AG20443 (cell line): ENCODE measurements at places on chromosomes 3 and 15.

DNA sequence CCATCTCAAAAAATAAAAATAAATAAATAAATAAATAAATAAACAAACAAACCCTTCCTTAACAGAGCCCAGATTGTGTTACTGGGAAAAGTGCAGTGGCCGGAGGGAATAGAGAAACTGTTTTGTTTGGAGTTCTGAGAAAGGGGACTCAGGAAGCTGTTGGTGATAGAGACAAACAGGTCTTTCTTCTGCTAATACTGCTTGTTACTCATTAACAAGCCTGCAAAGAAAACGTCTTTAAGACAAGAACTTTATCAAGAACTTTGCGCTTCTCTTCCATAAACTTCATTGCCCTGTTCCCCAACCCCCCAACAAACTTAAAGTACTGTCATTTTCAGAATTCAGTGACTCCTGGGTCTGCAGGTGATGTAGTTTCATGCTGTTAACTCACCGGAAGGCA is 68.8 kb upstream of the GSK3B start:
- no peak for DNase-seq

DNA sequence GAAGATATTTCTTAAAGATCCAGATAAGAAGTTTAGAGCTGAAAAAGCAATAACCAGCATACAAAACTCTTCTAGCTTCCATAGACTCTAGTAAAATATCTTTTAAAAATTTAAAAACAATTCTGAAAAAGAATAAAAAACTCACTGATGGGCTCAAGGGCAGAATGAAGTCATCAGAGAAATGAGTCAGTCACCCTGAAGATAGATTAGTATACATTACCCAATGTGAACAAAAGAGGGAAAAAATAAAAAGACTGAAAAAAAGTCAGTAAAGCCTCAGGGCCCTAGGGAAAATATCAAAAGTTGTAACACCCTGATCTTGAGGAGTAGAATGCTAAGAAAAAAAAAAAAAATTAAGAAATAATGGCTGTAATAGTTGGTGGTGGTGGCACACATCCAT is 11.4 kb downstream of the DET1 start:
- DNase-seq, result no peak

GRCh38 chr15:65870889-65871533 is 1.7 kb downstream of the RAB11A start:
- peak; percentile 31 for DNase-seq

GRCh38 chr3:169515132-169515531 is 148.4 kb downstream of the MECOM start:
- no peak for DNase-seq

- DNase-seq, result no peak
Observed at GRCh38 chr3:106139826-106140225, 271.0 kb upstream of the CBLB start.

DNA sequence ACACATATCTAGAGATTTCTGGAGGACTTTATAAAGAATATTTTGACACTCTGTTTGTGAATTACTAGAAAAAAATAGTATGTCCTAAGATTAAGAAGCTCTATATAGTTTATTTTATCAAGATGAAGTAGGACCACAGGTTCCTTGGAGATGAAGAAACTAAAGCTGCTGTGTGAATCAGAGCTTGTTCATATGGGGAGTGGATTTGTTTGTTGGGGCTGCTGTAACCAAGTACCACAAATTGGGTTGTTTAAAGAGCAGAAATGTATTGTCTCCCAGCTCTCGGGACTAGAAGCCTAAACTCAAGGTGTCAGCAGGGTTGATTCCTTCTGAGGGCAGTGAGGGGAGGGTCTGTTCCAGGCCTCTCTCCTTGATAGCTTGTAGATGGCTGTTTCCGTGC is 270.6 kb upstream of the UMPS start:
- no peak for DNase-seq

DNA sequence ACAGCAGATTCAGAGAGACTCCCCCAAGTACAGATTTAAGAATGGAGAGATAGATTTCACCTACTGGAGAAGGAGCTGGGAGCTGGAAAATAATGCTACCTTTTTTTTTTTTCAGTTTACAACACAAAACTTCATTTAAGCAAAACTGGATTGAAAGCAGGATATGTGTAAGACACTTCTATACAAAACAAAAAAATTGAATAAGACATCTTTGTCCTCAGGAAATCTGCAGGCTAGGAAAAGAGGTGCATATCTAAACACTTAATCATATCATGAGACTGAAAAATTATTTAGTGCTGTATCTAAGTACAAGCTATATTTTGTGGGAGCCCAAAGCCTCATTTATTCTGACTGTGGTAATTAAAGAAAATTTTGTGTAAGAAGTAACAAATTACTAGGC is 516.1 kb downstream of the ZIC1 start:
- no peak for DNase-seq

DNA sequence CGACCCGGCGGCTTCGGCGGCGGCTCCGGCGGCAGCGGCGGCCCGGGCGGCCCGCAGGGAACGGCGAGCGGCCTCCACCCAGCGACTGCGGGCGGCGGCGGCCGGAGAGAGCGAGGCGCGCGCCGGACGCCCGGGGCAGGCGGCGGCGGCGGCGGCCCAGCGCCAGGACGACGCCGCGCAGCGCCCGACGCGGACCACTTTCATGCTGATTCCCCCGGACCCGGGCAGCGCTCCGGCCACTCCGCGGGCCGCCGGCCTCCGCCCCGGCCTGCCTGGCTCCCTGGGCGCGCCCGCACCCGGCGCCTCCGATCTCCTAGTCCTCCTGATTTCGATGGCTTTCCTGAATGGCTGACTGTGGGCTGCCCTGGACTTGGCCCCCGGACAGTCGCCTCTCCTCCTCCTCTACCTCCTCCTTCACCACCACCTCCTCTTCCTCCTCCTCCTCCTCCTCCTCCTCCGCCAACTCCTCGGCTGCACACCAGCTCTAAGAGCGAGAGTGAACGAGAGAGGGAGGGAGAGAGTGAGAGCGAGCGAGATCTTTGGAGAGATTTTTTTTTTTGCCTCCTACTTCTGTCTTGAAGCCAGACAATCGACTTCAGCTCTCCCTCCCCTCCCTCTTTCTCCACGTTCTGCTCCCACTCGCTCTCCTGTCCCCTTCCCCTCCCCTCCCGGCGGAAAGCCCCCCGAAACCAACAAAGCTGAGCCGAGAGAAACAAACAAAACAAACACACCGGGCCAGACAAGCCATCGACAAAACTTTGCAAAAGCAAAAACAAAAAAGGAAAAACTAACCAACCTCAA is 844 bp downstream of the NR2F2 start:
- DNase-seq, result peak; percentile 55

GRCh38 chr3:105277656-105278055 is 89.1 kb upstream of the ALCAM start:
- no peak for DNase-seq

DNA sequence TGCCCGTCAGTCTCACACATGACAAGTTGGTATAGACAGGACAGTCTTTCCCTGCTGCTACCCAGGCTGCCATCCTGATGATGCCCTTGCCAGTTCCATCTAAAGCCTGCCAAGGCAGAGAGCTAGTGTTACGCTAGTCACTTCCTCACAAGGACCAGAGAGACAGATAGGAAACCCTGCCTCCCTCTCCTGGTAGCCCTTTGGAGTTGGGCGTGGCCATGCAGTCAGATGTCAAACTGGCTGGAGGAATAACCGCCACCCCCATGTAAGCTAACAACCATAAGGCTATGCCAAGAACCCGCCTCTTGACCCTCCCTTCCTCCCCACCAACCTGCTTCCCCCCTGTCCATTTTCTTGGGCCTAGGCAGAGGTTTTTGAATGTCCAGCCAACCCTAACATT is 2.8 kb downstream of the TMEM115 start:
- DNase-seq, result peak; percentile 48
